ENCODE measurements at places on chromosomes 13 and 19.

GRCh38 chr13:29143847-29144246 is 323.7 kb downstream of the MTUS2 start:
- no peaks in the 10 kb centered on the region for H3K4me1 ChIP-seq
- no peak for DNase-seq
- H3K4me3 ChIP-seq: no peak overlapping the region
- no peak overlapping the region for H3K27ac ChIP-seq
- H3K36me3 ChIP-seq: no peaks in the 10 kb centered on the region

GRCh38 chr19:13154911-13155471 is 4.8 kb downstream of the IER2 start:
- peak overlapping the region; percentile 100 for H3K27ac ChIP-seq
- H3K4me3 ChIP-seq: peak overlapping the region; percentile 99
- H3K4me1 ChIP-seq: peaks cover 51% of the 10 kb centered on the region
- DNase-seq: peak; percentile 80

GRCh38 chr13:41835871-41836270 is 125.0 kb downstream of the VWA8 start:
- DNase-seq: no peak
- no peaks in the 10 kb centered on the region for H3K27me3 ChIP-seq
- H3K27ac ChIP-seq: no peak overlapping the region
- no peaks in the 10 kb centered on the region for H3K4me1 ChIP-seq
- peaks cover 9% of the 10 kb centered on the region for H3K36me3 ChIP-seq
- H3K4me3 ChIP-seq: no peak overlapping the region

- no peak overlapping the region for H3K27ac ChIP-seq
- H3K36me3 ChIP-seq: peaks cover 4% of the 10 kb centered on the region
- H3K27me3 ChIP-seq: no peaks in the 10 kb centered on the region
- no peak overlapping the region for H3K4me3 ChIP-seq
- DNase-seq: no peak
Observed at GRCh38 chr13:51620165-51620983, 36.1 kb downstream of the WDFY2 start.

DNA sequence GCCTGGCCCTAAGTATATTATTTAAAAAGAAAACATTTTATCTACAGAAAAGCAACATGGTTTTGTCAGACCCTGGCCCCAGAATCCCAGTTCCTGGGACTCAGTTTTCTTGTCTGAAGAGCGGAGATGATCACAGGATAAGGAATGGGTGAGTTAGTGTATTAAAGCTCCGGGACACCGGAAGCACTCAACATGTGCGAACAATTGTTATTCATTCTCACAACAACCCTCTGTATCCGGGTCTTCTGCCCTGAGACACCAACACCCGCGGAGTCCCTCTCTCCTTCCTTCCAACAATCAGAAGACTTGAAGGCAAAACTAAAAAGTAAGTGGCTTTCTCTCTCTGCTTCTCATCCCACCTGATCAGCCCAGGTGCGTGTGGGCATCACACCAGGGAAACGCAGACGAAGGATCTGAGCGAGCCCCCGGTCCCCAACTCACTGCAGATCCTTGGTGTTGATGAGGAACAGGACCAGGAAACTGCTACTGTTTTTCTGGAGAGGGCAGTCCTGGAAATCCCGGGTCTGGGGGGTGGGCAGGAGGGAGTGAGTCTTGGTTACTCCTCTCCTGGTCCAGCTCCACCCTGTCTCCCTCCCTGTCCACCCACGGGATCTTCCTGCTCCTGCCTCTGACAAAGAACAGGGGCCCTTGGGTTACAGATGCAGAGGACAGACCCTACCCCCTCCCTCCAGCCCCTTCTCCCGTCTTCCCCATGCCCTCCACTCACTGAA is 2.0 kb downstream of the GPR108 start:
- peaks cover 34% of the 10 kb centered on the region for H3K4me1 ChIP-seq
- peaks cover 43% of the 10 kb centered on the region for H3K36me3 ChIP-seq
- H3K4me3 ChIP-seq: no peak overlapping the region

- H3K4me3 ChIP-seq: no peak overlapping the region
- peaks cover 49% of the 10 kb centered on the region for H3K27me3 ChIP-seq
- H3K36me3 ChIP-seq: peaks cover 3% of the 10 kb centered on the region
- no peaks in the 10 kb centered on the region for H3K4me1 ChIP-seq
Observed at GRCh38 chr19:34075661-34076091, 96.6 kb upstream of the LSM14A start.

DNA sequence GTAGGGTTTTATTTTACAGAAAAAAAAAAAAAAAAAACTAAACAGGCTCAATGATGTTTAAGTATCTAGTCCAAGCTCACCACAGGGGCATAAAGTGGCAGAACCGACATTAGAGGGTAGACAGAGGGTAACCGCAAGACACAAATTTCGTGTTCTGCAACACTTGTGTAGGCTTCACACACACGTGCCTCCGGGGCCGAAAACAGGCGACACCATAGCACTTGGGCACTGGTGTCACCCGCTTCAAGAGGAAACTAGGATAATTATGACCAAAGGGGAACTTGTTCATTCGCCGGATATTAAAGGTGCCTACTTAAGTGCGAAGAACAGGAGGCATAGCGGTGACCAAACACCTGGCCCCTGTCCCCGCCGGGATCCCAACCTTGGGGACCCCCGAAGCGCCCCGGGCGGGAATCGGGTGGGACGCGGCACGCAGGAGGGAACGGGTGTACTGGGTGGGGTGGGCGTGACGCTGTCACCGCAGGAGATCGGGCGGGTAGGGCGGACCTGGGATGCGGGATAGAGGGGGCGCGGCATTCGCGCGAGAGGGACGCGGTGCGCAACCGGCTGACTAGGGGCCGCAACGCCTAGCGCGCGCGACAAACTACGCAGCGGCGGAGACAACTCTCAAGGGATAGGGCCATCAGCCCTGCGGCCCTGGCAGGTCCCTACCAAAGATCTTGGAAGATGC is 558 bp downstream of the MZT1 start:
- H3K36me3 ChIP-seq: peaks cover 16% of the 10 kb centered on the region
- peak overlapping the region; percentile 93 for H3K4me3 ChIP-seq
- DNase-seq: peak; percentile 26
- no peaks in the 10 kb centered on the region for H3K27me3 ChIP-seq

DNA sequence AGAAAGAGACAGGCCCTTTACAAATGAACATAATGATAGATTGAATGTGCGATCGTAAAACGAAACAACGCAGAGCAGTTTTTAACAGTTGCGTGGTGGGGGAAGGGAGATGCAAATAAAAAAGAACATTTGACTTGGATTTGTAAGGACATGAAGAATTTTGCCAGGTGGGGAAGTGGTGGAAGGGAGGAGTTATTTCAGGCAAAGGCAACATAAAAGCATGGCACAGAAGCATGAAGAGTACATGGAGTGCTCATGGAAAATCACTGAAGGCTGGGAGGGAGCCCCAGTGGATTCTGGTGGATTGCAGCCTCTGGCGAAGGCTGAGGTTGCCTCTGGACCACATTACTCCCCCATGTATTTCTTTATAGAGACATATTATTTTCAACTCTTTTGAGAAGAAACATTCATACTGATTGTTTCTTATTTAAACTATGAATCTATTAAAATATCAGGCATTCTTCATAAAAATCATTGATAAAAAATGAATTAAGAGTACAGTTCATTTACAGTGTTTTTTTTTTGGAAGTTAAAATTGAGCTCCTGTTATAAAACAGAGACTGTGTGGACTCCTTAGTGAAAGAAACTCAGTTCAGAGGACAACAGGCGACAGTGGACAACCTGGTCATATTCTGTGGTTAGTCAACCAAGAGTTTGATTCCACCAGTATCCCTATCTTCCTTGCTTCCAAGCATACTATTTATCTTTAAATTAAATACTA is 57.5 kb downstream of the STARD13 start:
- H3K4me3 ChIP-seq: no peak overlapping the region
- no peaks in the 10 kb centered on the region for H3K4me1 ChIP-seq
- DNase-seq: no peak

GRCh38 chr13:112329376-112329775 is 46.8 kb upstream of the SPACA7 start:
- peaks cover 29% of the 10 kb centered on the region for H3K27me3 ChIP-seq
- no peak overlapping the region for H3K27ac ChIP-seq
- no peaks in the 10 kb centered on the region for H3K4me1 ChIP-seq
- no peak overlapping the region for H3K4me3 ChIP-seq
- no peak for DNase-seq

DNA sequence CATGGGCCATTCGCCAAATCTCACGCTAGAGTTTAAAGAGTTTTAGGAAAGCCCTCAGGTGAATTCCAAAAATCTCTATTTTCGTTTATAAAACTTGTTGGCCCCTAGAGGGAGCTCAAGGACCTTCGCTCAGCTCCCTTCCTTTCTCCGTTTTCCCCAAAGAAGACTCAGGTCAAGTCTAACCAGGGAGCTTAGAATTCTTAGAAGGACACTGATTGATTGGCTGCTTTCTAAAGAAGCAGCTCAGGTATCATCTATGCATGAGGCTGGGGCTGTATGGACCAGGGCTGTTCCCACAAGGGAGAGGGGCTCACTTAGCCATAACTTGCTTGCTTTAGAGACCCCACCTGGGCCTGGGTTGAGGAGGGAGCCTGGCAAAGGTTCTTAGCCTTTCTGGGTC is 20.5 kb downstream of the DZIP1 start:
- DNase-seq: no peak
- H3K4me1 ChIP-seq: no peaks in the 10 kb centered on the region
- no peak overlapping the region for H3K4me3 ChIP-seq
- peaks cover 3% of the 10 kb centered on the region for H3K36me3 ChIP-seq

GRCh38 chr13:99965329-99966000 is 6.1 kb downstream of the ZIC5 start:
- H3K4me1 ChIP-seq: peaks cover 17% of the 10 kb centered on the region
- H3K36me3 ChIP-seq: peaks cover 16% of the 10 kb centered on the region

DNA sequence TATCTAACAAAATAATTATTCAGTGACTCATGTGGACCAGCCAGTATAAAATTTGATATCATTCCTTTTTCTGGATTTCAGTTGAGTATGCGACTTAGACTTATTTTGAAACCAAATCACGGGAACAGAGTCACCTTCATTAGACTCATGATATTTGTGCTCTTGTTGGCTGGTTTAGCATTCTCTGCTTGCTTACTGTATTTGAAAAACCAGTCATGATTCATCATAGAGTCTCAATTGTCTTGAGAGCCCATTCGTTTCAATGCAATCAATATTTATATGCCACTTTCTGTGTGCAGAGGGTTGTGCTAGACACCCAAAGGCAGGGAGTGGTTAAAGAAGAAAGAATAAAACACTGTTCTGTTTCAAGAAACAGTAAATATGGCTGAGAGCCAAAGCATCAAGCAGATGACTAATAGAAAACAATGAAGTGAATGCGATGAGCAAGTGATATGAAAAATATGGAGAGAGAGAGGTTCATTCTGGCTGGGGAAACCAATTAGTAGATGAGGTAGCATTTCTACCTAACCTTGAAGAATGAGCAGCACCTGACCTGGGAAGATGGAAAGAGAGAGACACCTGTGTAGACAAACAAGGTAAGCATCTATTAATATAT is 99.6 kb upstream of the MBNL2 start:
- no peak overlapping the region for H3K27ac ChIP-seq
- peaks cover 2% of the 10 kb centered on the region for H3K4me1 ChIP-seq
- no peak for DNase-seq
- H3K27me3 ChIP-seq: peaks cover 86% of the 10 kb centered on the region
- peaks cover 5% of the 10 kb centered on the region for H3K36me3 ChIP-seq

DNA sequence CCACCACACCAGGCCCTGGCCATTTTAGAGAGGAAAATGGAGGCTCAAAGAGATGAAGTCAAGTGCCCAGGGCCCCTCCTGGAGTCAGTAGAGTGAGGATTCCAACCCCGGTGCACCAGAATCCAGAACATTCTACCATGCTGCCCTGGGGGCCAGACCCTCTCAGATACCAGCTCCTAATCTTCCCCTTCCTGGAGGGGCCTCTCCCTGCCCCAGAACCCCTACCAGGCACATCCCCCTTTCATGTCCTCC is 11.1 kb downstream of the CAPN12 start:
- peaks cover 50% of the 10 kb centered on the region for H3K36me3 ChIP-seq
- H3K4me1 ChIP-seq: peaks cover 52% of the 10 kb centered on the region
- peak overlapping the region; percentile 18 for H3K4me3 ChIP-seq
- H3K27ac ChIP-seq: peak overlapping the region; percentile 95
- no peaks in the 10 kb centered on the region for H3K27me3 ChIP-seq
- no peak for DNase-seq

DNA sequence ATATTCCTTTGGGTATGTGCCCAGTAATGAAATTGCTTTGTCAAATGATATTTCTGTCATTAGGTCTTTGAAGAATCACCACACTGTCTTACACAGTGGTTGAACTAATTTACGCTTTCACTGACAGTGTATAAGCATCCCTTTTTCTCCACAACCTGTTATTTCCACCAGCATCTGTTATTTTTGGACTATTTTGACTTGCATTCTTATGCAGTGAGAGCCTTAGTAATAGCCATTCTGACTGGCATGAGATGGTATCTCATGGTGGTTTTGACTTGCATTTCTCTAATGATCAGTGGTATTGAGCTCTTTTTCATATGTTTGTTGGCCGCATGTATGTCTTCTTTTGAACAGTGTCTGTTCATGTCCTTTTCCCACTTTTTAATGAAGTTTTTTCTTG is 92.0 kb upstream of the SPATA13 start:
- no peak overlapping the region for H3K4me3 ChIP-seq
- no peak for DNase-seq
- H3K4me1 ChIP-seq: no peaks in the 10 kb centered on the region
- peaks cover 15% of the 10 kb centered on the region for H3K27me3 ChIP-seq
- no peak overlapping the region for H3K27ac ChIP-seq

DNA sequence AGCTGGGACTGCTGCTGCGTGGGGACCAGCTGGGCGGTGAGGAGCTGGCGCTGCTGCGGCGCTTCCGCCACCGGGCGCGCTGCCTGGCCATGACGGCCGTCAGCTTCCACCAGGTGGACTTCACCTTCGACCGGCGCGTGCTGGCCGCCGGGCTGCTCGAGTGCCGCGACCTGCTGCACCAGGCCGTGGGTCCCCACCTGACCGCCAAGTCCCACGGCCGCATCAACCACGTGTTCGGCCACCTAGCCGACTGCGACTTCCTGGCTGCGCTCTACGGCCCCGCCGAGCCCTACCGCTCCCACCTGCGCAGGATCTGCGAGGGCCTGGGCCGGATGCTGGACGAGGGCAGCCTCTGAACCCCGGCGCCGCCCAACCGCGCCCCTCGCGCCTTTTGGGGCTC is 12.8 kb downstream of the TNFAIP8L1 start:
- no peaks in the 10 kb centered on the region for H3K27me3 ChIP-seq
- peaks cover 50% of the 10 kb centered on the region for H3K36me3 ChIP-seq
- DNase-seq: no peak
- H3K4me3 ChIP-seq: no peak overlapping the region

DNA sequence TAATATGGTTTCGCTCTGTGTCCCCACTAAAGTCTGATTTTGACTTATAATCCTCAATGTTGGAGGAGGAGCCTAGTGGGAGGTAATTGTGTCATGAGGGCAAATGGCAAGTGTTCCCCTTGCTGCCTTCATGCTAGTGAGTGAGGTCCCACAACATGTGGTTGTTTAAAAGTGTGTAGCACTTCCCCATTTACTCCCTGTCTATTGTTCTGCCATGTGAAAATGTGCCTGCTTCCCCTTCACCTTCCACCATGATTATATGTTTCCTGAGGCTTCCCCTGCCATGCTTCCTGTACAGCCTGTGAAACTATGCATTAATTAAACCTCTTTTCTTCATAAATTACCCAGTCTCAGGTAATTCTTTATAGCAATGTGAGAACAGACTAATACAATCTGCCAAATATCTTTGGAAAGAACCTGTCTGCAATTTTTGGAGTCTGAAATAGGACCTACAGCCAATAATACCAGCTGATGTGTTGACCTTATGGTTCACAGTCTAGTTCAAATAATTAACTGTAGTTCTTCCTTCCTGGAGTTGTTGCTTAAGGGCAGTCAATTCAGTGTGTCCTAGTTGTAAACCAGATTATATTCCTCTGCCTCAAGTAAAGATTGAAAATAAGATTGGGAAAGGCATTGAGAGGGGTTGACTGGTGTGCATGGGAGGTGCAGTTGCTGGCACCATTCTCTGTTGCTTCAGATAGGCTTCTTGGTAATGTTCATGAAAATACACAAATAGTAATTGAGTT is 1442.9 kb downstream of the SLITRK1 start:
- no peaks in the 10 kb centered on the region for H3K36me3 ChIP-seq
- no peak overlapping the region for H3K27ac ChIP-seq
- DNase-seq: no peak
- H3K4me1 ChIP-seq: no peaks in the 10 kb centered on the region

Measured in effector memory CD8-positive, alpha-beta T cell (primary cell).